ENCODE measurements at places on chromosomes 5 and 9. TPM values are rescaled to one million over a fixed set of nuclear protein-coding genes. Genes with fewer than 3 reads are reported as not detected.

SEC16A gene
- 92.1 TPM for total RNA-seq

TMED7 gene
- 70.1 TPM for total RNA-seq

PDE8B gene
- 1.6 TPM for total RNA-seq

GFRA3 gene
- not detected for total RNA-seq

CENPK gene
- 8.4 TPM for total RNA-seq

SPATA9 gene
- total RNA-seq, result 0.72 TPM

CLTA gene
- 122 TPM for total RNA-seq

PALM2AKAP2 gene
- not detected for total RNA-seq

THOC3 gene
- total RNA-seq, result 29.1 TPM

AGTPBP1 gene
- total RNA-seq, result 83.6 TPM

CARD6 gene
- total RNA-seq, result 36.1 TPM

GZMA gene
- total RNA-seq, result 22.0 TPM

FABP6 gene
- total RNA-seq, result not detected

OR1J2 gene
- total RNA-seq, result not detected

RAI14 gene
- 188 TPM for total RNA-seq

NEURL1B gene
- 1.6 TPM for total RNA-seq

C9orf50 gene
- not detected for total RNA-seq

PCDHB5 gene
- 3.4 TPM for total RNA-seq

PARP8 gene
- 96.2 TPM for total RNA-seq

CBY3 gene
- not detected for total RNA-seq

AIF1L gene
- 273 TPM for total RNA-seq

LCN15 gene
- not detected for total RNA-seq

EXOC3 gene
- total RNA-seq, result 80.6 TPM

PAPPA gene
- 0.44 TPM for total RNA-seq
